Cortex of kidney (tissue), 1 donor: ENCODE measurements at places on chromosomes 5 and 9.

DNA sequence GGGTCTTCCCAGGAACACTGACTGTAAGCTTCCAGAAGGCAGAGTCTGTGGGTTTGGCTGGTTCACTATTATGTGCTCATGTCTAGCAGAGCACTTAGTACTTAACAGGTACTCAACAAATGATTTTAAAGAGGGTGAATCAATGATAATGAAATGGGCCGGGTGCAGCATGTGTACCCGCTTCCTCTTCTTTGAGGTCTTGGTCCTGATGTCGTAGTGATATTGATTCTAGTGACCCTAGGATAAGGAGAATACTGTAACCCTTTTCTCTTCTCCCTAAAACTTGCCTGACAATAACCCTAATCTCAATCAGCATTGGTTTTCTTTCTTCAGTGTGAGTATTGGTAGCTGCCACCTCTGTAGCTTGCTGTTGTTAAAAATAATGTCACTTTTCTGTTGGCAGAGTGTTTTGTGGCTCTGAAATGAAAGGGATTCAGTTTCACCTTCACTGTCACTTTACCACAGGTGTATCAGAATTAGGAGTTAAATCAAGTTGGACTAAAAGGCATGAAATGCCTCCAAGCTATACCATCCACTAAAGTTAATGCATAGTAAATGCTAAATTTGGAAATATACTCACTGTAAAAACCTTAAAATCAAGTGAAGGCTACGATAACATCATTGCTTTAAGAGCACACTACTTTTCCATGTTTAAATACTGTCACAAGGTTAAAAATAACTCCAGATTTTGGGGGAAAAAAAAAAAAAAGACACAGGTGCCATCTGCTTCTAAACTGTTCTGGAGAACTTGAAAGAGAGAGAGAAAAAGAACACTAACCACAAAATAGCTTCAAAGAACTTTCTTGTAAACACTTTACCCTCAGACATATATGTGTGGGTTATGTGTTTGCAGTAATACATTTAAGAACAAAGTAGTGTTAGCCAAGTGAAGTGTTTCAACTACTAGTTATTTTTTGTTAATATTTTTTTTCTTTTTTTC, 6.0 kb downstream of the CAMK4 start:
- no peak for DNase-seq

GRCh38 chr5:177469750-177470525, 3.5 kb downstream of the DBN1 start:
- DNase-seq, result no peak

- no peak for DNase-seq
These were observed 4.6 kb downstream of the MRPL41 start for GRCh38 chr9:137556069-137556838.

DNA sequence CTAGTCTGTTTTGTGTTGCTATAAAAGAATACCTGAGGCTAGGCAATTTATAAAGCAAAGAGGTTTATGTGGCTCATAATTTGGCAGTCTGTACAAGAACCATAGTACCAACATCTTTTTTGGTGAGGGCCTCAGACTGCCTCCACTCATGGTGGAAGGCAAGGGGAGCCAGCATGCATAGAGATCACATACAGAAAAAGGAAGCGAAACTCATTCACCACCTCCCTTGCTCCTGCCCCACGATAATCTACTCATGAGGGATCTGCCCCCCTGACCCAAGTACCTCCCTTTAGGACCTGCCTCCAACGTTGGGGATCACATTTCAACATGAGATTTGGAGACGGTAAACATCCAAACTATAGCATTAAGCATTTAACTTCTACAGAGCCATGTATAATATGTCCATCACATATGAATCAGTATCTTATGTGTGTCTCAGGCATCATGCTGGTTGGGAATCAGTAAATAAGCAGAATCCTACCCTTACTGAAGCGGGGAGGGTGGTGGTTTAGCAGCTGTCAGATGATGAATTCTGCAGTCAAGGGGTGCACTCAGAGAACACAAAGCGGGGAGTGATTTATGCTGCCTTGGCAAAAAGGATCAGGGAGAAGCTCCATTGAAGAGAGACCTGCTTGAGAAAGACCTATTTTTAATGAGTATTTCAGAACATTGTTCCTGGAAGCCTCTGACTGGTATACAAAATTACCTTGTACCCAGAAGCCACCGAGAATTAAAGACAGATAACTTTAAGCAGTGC, 34.8 kb downstream of the HMGXB3 start:
- no peak for DNase-seq

GRCh38 chr5:144028636-144029035, 141.8 kb downstream of the YIPF5 start:
- no peak for DNase-seq

GRCh38 chr5:157252711-157253465, 13.0 kb upstream of the CYFIP2 start:
- no peak for DNase-seq
